CD8-positive, alpha-beta T cell (primary cell): ENCODE measurements at places on chromosomes 2 and 18. TPM values are rescaled to one million over a fixed set of nuclear protein-coding genes. Genes with fewer than 3 reads are reported as not detected.
A peak's percentile ranks its signal among the peaks of the same experiment; 100 is the strongest.

DNA sequence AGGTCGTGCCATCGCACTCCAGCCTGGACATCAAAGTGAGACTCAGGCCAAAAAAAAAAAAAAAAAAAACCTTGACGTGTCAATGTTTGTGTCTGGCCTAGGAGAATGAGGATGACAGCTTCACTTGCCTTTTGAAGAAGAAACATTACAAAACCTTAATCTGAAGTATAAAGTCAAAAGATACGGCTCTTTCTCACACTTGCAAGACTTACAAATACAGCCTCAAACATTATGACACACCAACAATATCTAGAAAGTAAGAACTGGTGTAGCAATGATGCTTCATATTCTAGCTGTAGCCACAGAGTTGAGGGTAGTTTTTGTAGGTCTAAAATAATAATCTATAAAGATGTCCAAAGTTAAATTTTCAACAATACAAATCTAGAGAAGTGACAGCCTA, 25.5 kb downstream of the MPPE1 start:
- DNase-seq: no peak

- no peak for DNase-seq
These were observed 159.2 kb upstream of the DTNA start for GRCh38 chr18:34550902-34551301.

DNA sequence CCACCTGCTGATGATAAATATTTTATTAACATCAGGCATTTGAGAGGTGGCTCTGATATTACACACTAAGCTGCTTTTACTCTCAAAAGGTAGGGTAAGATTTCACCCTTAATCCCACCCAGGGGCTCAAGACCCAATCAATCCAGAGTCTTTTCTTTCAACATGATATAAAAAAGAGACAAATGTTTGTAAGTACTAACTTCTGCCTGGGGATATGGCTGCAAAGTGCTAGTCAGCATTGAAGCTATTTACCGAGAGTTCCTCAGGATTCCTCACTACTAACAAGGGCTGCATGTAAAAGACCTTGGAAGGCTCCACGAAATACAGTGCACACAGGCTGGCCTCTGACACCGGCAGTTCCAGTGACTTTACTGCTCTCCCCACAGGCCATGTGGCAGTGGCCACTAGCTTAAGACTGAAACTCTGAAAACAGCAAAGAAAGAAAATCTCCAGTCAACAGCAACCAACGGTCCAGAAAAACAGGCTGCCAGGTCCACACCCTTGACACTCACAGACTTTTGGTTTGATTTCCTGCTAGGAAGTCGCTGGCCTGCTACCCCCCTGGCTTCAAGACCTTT, 11.2 kb downstream of the MREG start:
- no peak for DNase-seq

DNA sequence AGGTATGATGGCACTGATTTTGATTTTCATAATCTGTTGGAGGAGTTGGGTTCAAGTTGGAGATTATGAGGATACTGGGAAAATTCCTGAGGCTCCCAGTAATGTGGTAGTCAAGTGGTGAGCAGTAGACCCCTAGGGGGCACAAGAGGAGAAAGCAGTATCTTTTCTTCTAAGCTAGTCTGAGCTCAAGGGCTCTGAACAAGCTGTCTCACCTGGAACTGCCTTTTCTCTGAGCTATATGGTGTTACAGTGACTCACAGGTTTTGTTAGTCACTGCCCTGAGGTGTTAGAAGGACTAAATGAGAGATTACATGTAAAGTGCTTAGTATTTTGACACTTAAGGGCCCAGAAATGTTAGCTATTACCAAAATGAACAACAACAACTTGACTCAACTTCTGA, 42.2 kb downstream of the CD302 start:
- peak; percentile 24 for DNase-seq

DNA sequence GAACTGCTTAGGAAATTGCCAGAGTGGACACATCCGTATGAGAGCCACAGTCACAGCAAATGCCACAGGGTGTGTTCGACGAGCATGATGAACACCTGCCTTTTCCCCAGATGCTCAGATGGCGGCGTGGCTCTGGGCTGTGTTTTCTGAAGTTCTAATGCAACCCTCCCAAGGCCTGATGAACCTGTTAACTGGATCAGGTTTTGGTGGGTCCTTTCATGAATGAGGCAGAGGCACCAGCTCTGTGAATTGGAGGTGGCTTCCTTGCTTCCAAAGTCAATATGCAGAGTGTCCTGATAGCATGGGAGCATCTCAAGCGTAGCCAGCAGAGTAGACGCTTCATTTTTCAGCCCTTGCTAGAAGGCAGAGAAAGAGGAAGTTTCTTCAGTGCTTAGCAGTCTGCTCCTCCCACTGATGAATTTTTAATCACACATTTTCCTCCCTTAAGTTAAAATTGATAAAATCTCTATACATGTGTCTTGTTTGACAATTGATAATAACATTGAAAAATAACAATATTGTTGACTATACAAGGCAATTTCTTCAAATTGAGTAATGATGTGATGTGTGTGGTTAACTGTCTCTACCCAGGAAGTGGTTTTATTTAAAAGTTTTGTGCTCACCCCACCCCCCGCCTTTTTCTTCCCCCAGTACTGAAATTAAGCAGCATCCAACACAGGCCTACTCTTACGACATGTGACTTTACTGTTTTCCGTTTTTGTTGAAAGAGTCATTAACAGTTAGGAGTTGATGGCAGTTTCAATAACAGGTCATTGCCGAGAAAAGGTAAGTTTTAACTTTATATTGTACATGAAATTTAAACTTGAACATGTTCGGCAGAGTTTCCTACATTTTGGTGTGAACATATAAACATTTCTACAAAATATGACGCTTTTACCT, at the start of gene ARHGAP15:
ARHGAP15 (plus strand) TSS at position 739 of the 900 bp plus-strand sequence.
- peak; percentile 79 for DNase-seq

DNA sequence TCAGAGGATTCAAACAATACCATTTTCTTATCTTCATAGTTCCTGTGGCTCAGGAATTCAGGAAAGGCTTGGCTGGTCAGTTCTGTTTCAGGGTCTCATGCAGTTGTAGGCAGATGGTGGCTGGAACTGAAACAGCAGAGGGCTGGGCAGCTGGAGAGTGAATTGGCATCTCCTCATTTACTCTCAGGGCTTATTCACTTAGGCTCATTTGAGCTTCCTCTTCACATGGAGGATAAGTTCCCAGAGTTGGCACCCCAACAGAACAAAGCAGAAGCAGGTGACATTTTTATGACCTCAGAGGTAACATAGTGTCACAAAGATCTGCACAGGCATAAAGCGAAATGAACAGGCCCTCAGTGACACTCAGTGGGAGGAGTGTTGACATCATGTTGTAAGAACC, 66.1 kb downstream of the RBBP8 start:
- no peak for DNase-seq

- DNase-seq: peak; percentile 69
These were observed 22.2 kb upstream of the ITSN2 start for GRCh38 chr2:24382363-24383073.

- no peak for DNase-seq
These were observed 42.1 kb downstream of the ZC3H6 start for GRCh38 chr2:112317303-112318158.

- DNase-seq: peak; percentile 91
These were observed at the start of gene CFLAR for GRCh38 chr2:201116115-201116958. CFLAR (plus strand) TSS chr2:201116164; CDS start chr2:201129866, 13,702 bp downstream.

DNA sequence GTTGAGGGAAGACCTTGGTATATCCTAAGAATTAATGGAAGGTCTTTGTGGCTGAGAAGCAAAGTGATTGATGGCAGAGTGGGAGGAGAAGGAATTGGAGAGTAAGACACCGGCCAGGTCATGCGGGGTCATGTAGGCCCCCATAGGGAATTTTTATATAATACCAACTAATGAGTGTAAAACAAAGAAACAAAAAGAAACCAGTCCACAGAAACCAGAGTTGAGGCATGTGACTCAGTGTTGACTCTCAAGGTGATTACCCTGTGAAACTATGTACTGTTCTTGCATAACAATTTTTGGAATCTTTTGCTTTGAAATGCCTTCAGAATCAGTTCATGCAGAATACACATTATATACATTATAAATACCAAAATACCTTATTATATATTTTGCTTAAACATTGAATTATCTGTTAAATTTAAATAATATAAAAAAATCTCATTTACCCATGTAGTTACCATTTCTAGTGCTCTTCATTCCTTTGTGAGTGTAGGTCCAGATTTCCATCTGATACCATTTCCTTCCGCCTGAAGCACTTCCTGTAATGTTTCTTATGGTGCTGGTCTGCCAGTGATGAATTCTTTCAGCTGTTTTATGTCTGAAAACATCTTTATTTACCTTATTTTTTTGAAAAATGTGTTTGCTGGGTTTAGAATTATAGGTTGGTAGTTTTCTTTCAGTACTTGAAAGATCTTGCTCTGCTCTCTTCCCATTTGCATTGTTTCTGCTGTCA, 8.6 kb downstream of the CLIP4 start:
- no peak for DNase-seq

GRCh38 chr2:115739574-115739973, 1297.1 kb downstream of the DPP10 start:
- DNase-seq: no peak

- DNase-seq: no peak
These were observed 198.7 kb downstream of the ANAPC1 start for GRCh38 chr2:111685342-111685741.

DNA sequence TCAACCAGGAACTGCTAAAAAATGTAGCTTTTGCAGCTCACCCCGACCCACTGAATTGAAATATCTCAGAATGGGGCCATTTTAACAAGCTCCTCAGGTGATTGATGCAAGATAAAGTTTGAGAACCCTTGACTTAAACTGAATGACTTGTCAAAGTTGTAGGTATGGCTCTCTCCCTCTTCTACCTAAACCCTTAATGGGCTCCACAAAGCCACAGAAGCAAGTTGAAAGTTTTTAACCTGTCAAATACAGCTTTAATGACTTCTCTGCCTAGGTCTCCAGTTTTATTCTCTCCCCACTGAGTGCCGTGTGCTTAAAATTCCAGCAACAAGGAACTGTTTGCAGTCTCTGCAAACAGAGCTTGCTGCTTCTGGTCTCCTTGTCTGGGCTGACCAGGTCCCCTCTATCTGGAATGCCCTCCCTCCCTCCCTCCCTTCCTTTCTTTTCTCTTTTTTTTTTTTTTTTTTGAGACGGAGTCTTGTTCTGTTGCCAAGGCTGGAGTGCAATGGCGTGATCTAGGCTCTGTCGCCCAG, 19.7 kb upstream of the RNF125 start:
- DNase-seq: no peak

DNA sequence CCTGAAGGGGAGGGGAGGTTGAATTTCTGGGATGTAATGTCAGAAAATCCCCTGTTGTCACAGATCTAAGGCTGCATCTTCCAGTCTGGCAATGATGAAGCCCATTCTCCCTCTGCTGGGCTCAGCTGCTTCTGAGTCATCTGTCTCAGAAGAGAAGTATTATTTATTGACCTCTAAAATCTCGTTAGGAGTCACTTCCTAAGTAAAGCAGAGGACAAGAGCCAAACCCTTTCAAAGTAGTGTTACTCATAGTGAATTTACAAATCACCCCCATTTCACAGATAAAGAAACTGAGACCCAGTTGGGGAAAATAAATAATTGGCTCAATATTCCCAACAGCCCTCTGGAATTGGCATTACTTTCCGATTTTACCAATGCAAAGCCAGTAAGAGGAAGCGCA, 167.3 kb upstream of the SKOR2 start:
- DNase-seq: no peak

- DNase-seq: no peak
These were observed 2.8 kb downstream of the TRPM8 start for GRCh38 chr2:233919938-233920337.

- DNase-seq: no peak
These were observed 148.7 kb downstream of the TFCP2L1 start for GRCh38 chr2:121136323-121136722.

GRCh38 chr2:234447189-234447588, 49.7 kb downstream of the ARL4C start:
- no peak for DNase-seq

GRCh38 chr2:70367722-70368323, 66.0 kb upstream of the FAM136A start:
- DNase-seq: no peak

DNA sequence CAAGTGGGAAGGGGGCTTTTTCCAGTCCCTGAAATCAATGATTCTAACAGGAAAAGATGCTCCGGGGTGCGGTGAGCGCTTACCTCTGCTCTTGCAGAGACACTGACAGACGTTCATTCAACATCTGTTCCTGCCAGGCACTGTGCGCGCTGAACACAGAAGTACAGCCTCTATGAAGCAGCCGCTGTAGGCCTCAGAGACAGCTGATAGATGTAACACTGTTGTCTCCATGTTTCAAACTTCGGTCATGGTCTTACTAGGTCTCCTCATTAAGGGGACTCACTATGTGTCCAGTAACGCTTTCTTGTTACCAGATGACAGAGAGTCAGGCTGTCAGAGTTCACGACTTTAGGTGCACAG, 649 bp upstream of the CLIP4 start:
- DNase-seq: no peak

DNA sequence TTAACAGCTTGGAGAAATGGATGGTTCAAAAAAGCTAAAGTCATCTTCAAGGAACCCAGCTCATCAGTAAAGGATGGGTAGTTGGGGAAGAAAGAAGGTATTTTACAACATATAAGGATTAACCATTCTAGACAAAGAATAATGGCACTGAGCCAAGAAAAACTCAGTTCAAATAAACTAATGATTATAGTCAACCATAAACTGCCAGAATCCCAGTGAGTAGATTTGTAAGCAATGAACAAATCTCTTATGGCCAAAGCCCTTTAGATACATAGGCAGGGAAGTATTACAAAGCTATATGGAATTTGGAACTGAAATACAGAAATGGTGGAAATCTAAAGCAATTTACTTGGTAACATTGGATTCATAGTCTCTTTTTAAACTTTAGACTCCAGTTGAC, 92.4 kb upstream of the ZFP36L2 start:
- DNase-seq: no peak

DNA sequence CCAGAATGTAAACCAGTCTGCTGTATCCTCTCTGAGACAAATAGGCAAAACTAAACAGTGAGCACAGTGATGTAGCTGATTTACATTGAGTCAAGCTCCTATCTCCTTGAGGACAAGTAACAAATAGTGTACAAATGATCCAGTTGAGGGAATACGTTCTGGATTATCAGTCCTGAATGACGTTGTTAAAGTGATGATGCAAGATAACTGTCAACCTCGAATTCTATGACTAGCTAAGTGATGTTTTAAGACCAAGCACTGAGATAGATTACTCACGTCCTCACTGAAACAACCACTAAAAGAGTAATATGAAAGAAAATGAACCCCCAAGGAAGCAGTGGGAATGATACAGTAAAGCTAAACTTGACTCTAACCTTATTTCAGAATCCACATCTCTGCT, 46.8 kb downstream of the SMC6 start:
- DNase-seq: no peak

RNF152 gene
- total RNA-seq: 1.4 TPM

TFCP2L1 gene
- 0.22 TPM for total RNA-seq

EFHD1 gene
- 1.1 TPM for total RNA-seq

EFR3B gene
- not detected for total RNA-seq

SERPINB12 gene
- not detected for total RNA-seq

VAMP5 gene
- 23.9 TPM for total RNA-seq

NHEJ1 gene
- total RNA-seq: 8.1 TPM

ID2 gene
- total RNA-seq: 298 TPM

NLRC4 gene
- total RNA-seq: not detected

KLHL14 gene
- 0.17 TPM for total RNA-seq

RNF125 gene
- total RNA-seq: 162 TPM

HNRNPA3 gene
- 160 TPM for total RNA-seq

NGEF gene
- total RNA-seq: not detected
